ENCODE measurements at places on chromosomes 12 and 14. TPM values are rescaled to one million over a fixed set of nuclear protein-coding genes. Genes with fewer than 3 reads are reported as not detected.

- DNase-seq: no peak
- no peak overlapping the region for H3K4me3 ChIP-seq
- no peaks in the 10 kb centered on the region for H3K36me3 ChIP-seq
- peaks cover 49% of the 10 kb centered on the region for H3K4me1 ChIP-seq
- no peak overlapping the region for H3K27ac ChIP-seq
- H3K27me3 ChIP-seq: no peaks in the 10 kb centered on the region
Observed at GRCh38 chr14:70902184-70902583, 5.1 kb upstream of the PCNX1 start.

GRCh38 chr12:108815369-108815768 lies 42.0 kb downstream of the SSH1 start:
- DNase-seq: no peak
- H3K27me3 ChIP-seq: no peaks in the 10 kb centered on the region
- no peak overlapping the region for H3K4me3 ChIP-seq
- H3K27ac ChIP-seq: no peak overlapping the region

DNA sequence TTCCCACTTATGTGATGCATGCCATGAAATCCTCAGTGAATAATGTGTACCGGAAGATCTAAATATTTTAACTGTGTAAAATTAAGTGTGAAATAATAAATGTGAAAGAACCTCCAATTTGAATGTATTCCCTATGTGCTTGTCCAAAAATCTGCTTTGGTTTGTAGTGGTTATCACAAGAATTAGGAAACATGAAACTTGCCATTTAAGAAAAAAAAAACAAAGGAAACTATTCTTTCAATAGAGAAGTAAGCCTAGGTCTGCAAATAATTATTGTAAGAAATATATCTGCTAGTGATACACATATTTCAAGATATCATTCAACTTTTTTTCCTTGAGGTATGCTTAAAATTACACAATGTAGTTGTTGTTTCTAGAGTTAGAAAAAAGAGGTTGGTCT lies 500.4 kb downstream of the SLC6A15 start:
- no peak overlapping the region for H3K4me3 ChIP-seq
- no peaks in the 10 kb centered on the region for H3K27me3 ChIP-seq
- H3K4me1 ChIP-seq: no peaks in the 10 kb centered on the region
- H3K36me3 ChIP-seq: no peaks in the 10 kb centered on the region
- no peak for DNase-seq

Gene LBHD2
- total RNA-seq: not detected

DNA sequence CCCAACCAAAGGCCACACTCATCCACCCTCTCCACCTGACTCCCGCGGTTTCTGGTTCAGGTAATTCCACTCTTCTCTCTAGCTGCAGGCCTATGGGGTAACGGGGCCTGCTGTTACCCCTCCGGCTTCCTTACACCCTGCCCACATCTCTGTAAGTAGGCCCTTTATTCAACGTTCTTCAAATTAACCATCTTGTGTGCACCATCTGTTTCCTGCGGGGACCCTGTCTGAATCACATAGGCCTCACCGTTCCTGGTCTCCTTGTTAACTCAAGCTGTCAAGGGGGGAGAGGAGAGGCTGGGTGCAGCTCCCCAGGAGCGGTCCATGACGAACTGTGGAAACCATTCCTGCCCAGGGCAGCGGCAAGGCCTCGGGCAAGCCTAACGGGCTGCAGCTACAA lies 9.3 kb upstream of the DLK1 start:
- H3K4me1 ChIP-seq: no peaks in the 10 kb centered on the region
- DNase-seq: no peak
- H3K36me3 ChIP-seq: no peaks in the 10 kb centered on the region
- no peak overlapping the region for H3K4me3 ChIP-seq
- H3K27me3 ChIP-seq: peaks cover 10% of the 10 kb centered on the region

Gene DAO
- not detected for total RNA-seq

DNA sequence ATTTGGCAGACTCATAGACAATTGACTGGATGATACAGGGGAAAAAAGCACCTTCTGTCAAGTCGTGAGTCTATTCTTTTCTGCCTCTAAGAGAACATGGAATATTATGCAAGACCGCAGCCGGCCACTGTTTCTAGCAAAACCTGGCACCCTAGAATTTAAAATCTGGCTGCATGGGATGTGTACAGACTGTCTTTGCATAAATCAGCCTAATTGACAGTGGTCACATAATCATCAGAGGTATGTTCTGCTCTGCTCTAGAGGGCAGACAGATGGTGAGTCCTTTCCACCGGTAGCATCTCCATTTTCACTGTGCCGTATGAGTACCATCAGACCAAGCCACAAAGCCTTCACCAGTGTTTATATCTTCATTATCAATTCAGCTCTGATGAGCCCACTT lies 80.6 kb downstream of the KCNK10 start:
- DNase-seq: no peak
- no peak overlapping the region for H3K27ac ChIP-seq
- peaks cover 2% of the 10 kb centered on the region for H3K27me3 ChIP-seq

Gene SLC17A8
- total RNA-seq: not detected

Gene BICDL1
- 65.9 TPM for total RNA-seq

Measured in activated CD4-positive, alpha-beta T cell treated with anti-CD3 and anti-CD28 coated beads, Interleukin-2, amount 10 ng/mL, durations not matched to agents 7 days and 5 days (primary cell).